ENCODE measurements at places on chromosomes 12 and 14.

GRCh38 chr14:90409209-90409730, 12.4 kb downstream of the CALM1 start:
- no peak for DNase-seq

- no peak for DNase-seq
These were observed 293.2 kb downstream of the PAWR start for GRCh38 chr12:79397609-79398008.

GRCh38 chr12:1924996-1925683, 6.7 kb upstream of the CACNA2D4 start:
- no peak for DNase-seq

GRCh38 chr12:124368421-124369032, 73.6 kb downstream of the RFLNA start:
- DNase-seq = no peak

GRCh38 chr14:68462683-68463082, 330.2 kb downstream of the ZFP36L1 start:
- DNase-seq = no peak

DNA sequence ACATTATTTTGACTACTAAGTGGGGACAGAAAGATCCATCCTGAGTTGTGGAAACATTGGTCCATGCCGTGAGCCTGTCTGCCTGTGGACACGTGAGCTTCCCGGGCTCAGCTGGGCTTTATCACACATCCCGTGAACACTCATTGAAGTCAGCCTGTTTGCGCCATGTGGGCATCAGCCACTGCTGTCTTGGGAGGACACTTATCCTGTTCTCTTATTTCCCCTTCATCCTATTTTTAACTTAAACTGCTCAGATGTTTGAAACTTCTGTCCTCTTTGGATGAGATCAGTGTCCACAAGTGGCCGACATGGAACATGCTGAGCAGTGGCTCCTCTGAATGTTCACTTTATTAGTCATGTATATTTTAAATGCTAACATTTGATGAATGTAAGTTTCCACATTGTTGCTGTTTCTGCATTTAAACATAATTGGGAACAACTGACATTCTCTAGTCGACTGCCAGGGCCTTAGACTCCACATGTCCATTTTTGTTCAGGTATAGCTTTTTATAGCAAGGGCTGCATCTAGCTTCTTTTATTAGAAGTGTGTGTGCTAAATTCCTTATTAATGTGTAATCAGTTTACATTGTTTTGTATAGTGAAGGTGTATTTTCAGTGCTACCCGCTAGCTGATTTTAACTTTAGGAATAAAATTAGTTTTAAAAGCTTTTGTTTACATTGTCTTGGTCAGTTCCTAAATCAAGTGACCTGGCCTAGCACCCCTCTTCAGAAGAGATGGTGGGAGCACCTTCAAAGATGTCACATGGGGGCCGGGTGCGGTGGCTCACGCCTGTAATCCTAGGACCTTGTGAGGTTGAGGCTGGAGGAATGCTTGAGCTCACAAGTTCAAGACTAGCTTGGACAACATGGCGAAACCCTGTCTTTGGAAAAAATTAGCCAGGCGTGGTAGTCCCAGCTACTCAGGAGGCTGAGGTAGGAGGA, 24.0 kb downstream of the RNF34 start:
- no peak for DNase-seq

DNA sequence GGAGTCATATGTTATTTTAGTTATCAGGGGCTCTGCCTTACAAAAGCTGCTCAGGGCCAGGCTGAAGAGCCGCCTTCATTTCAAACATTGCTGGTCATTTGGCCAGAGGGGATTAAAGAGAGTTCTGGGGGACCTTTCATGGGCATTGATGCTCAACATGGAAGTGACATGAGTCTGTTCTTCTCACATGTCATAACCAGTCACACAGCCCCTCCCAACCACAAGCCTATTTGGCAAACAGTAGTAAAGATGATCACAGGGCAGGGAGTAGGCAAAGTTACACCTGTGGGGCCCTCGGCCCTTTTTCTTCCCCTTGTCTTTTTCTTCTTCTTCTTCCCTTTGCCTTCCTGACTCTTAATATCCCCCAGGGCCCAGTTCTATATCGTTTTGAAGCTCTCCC, 33.3 kb downstream of the CFAP54 start:
- DNase-seq = no peak

DNA sequence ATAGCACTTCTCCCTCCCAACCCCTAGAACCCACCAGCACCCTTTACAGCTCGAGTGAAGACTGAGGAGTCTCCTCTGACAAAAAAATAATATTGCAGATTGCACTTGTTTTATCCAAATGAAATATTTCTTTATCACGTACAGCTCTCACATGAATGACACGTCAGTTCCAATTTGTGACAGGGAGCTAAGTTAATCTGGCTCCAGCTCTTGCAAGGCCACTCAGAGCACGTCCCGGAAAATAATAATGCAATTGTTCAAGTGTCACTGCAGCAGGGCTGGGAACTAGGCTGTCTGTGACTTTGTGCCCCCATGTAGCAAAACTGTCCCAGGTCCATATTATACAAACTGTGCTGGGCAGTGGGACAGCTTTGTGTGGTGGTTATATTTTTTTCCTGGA, 539.6 kb downstream of the VRK1 start:
- no peak for DNase-seq

DNA sequence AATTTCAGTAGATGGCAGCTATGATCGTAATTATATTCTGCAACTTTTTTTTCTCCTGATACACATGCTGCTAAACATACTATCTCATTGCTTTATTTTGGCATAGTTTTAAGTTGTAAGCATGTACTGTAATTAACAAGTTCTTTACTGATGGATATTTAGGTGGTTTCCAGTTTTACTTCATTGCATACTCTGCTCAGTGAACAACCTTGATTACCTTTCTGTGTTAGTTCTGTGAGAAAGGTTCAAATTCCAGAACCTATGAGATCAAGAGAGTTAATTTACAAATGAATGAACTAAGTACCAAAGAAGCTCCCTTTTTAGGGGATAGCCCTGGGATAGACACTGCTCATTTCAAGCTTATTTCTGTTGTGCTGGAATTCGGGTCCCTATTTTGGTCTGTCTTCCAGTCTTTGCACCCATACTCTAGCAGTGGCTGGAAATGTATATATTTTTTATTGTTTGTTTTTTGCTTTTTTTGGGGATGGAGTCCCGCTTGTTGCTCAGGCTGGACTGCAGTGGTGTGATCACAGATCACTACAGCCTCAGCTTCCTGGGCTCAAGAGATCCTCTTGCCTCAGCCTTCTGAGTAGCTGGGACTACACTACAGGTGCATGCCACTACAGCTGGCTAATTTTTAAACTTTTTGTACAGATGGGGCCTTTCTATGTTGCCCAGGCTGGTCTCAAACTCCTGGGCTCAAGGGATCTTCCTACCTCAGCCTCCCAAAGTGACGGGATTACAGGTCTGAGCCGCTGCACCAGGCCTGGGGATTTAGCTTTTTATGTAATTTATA, 10.6 kb downstream of the PAPOLA start:
- no peak for DNase-seq

DNA sequence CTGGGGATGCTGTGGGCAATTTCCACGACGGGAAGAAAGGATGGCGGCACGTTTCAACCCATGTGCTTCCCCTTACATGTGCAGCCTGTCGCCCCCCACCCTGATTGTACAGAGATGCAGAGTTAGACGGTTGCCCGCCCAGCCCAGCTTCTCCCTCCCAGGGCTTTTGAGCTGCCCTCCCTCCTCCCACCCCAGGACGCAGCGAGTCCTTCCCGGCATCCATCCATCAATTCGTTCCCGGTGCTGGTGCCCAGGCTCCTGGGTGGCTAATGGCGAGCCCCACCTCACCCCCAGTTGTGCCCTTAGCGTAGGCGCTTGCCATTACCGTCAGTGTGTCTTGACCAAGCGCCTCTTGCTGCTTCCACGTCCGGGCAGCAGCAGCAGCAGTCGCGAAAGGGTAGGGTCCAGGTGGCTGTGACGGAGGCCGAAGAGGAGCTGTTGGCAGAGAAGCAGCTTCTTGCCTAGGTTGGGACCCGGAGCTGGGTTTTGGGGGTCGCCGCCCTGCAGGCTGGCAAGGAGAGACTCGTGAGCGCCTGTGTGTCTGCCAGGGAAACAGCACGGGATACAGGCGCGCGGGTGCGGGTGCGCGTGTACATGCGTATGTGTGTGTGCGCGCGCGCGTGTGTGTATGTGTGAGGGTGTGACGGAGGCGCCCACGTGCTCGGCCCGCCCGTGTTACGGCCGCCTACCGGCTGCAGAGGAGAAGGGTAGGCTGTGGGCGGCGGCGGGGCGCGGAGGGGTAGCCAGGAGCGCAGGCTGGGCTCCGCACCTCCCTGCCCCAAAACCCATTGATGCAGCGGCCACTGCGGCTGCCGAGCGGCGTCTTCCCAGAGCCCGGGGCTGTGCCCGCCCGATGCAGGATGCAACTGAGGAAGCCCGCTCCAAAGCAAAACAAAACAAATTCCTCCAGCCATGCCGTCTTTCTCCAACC, at the start of gene SLC6A15:
TSS of gene SLC6A15 (minus strand) at position 602 of the 931 bp plus-strand sequence. CDS start 20,679 bp downstream, outside the sequence.
- DNase-seq = no peak

GRCh38 chr12:98594050-98594835, 757 bp downstream of the SLC25A3 start:
- no peak for DNase-seq

DNA sequence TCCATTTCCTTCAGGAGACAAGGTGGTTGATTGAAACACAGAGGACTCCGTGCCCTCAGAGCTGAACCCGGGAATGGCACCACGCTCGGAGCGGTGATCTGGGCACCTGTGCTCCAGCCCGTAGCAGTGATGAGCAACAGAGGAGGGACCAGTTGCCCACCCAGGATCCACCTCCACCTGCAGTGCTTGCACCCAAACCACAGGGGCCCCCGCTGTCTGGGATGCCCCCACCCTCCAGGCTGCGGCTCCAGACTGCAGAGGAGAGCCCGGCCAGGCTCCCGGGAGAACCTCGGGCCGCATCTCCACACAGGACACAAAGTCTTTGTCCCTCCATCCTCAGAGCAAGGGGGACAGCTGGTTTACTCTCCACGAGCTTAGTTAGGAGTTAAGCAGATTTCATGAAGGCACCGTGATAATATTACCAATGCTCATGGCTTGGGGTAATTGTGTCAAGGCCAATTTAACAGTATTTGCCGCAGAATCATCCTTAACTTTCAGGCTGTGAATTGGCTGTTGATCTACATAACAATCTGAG, 100.6 kb downstream of the TNFAIP2 start:
- DNase-seq = no peak

DNA sequence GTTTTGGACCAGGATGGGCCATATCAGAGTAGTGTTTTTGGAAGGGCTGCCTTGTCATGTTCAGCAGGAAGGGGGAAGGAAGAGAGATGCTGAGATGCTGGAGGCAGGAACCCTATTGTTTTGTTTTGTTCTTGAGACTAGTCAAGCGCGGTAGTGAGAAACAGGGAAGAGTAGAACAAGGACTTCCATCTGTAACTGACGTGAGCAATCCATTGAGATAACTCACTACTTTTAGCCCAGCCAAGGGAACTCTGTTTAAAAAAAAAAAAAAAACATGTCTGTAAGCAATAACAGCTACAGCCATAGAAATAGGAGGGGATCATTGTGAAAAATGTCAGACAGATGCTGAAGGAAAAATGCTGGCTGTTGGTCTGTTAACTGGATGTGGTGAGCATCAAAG, 34.0 kb downstream of the CD9 start:
- no peak for DNase-seq

DNA sequence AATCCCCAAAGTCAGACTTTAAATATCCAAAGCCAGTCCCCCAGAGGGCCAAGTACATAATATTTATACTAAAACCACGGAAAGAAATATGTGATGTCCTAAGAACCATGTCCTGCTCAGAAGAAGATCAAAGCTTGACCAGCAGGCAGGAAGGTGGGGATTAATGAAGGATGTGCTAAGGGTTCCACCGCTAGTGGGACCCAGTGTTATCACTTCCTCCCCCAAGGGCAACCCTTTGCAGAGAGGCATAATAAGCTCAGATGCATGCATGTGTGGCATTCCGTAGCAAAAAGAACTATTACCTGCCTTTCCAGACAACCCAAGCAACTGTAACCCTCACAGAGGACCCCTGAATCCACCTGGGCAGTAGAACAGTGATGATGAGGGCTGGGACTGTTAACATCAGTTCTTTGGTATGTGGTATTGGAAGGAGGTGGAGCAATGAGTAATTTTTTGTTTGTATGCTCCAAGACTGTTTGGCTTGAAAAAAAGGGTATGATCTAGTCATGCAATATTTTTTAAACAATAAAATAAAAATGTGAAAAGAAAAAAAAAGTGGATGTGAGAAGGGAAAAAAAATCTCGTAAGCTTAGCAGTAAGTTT, 71.7 kb upstream of the ETV6 start:
- no peak for DNase-seq

- no peak for DNase-seq
These were observed 61.3 kb downstream of the KITLG start for GRCh38 chr12:88518863-88519403.

- no peak for DNase-seq
These were observed 232.6 kb downstream of the FLRT2 start for GRCh38 chr14:85762526-85762925.

GRCh38 chr12:57688931-57689330, 5.0 kb upstream of the OS9 start:
- no peak for DNase-seq

GRCh38 chr12:67025543-67026114, 243.5 kb upstream of the CAND1 start:
- DNase-seq = no peak

GRCh38 chr12:131349397-131350127, 361.3 kb upstream of the SFSWAP start:
- DNase-seq = no peak

DNA sequence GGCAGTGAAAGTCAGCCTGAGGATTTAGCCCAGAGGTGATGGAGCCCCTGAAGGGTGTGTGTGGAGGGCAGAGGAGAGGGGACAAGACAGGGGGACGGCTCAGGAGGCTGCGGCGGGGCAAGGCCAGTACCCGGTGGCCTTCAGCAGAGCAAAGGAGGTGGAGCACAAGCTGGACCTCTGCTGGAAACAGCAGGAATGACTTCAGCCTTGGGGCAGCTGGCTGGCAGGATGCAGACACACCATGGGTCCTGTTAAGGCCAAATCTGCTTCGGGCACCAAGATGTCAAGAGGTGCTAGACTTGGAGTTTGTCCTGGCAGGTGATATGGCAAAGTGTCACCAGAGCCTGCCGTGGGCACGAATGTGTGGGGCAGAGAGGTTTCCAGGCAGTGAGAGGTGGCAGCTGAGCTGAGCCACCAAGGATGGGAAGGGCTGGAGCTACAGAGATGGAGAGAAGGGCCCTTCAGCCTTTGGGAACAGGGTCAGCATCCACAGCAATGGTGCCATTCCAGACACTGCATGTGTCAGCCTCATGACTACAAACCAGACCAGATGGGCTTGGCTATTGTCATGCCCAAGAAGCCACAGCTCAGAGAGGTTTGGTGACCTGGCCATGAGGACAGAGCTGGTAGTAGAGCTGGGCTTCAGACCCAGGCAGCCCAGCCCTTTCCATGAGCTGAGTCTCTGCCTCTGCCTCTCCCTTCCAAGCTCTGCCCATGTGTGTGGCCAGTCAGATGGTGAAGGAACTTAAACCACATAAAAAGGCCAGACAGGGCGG, 91.9 kb downstream of the LGMN start:
- no peak for DNase-seq

DNA sequence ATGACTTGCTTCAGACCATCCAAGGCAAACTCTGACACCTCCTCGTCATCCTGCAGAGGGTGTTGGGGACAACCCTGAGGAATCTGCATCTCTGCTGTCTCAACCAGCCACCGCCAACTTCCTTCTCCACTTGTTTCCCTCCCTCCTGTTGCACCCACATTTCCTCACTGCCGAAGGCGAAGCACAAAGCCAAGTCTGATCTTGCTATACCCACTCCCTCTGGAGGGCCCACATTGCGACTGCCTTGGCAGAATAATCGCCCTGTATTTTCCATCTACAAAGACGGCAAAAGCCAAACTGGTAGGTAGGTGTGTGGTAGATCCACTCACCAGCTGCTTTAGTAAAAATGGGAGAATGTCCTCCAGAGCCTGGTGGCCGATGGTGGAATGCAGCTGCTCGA, 21.8 kb upstream of the RAB35 start:
- no peak for DNase-seq
